ENCODE measurements at places on chromosomes 3 and 15.

- no peak for DNase-seq
Measured at GRCh38 chr15:58165661-58166060, 27.5 kb downstream of the AQP9 start.

- no peak for DNase-seq
Measured at GRCh38 chr3:105542282-105543019, 175.7 kb downstream of the ALCAM start.

DNA sequence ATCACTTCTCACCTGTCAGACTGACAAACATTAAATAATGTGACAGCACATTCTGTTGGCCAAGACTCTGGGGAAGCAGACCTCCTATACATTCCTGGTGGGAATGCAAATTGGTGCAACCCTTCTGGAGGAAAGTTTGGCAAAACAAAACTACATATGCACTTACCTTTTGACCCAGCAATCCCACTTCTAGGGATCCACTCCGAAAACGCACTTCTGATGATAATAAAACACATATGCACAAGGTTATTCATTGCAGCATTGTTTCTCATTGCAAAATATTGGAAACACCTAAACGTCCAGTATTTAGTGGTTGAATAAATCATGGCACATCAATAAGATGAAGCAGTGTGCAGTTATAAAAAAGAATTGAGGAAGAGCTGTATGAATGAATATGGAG is 145.5 kb upstream of the ABHD17C start:
- DNase-seq = no peak

- no peak for DNase-seq
Measured at GRCh38 chr15:45111390-45112142, 2.4 kb downstream of the DUOX2 start.

GRCh38 chr3:120983841-120984240 is 75.8 kb downstream of the STXBP5L start:
- no peak for DNase-seq

DNA sequence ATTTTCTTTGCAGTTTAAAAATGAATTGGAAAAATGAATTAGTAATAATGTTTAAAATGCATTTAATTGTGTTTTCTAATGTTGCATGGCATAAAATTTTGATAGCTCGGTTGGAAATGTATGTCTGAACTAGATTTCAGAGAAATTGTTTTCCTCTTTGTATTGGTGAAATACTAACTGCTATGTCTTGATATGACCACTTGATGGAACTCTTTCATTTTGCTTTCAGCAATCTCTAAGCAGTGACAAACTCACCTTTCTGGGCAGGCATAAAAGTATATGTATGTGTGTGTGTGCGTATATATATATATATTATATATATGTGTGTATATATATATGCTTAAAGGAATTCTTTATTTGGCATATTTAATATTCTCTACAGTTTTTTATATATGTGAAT is 239.3 kb upstream of the ZNF717 start:
- DNase-seq = no peak

- no peak for DNase-seq
Measured at GRCh38 chr3:168362156-168362555, 266.4 kb upstream of the GOLIM4 start.

- no peak for DNase-seq
Measured at GRCh38 chr3:183587336-183587735, 31.8 kb upstream of the KLHL6 start.

- no peak for DNase-seq
Measured at GRCh38 chr3:127067116-127067910, 84.4 kb downstream of the PLXNA1 start.

DNA sequence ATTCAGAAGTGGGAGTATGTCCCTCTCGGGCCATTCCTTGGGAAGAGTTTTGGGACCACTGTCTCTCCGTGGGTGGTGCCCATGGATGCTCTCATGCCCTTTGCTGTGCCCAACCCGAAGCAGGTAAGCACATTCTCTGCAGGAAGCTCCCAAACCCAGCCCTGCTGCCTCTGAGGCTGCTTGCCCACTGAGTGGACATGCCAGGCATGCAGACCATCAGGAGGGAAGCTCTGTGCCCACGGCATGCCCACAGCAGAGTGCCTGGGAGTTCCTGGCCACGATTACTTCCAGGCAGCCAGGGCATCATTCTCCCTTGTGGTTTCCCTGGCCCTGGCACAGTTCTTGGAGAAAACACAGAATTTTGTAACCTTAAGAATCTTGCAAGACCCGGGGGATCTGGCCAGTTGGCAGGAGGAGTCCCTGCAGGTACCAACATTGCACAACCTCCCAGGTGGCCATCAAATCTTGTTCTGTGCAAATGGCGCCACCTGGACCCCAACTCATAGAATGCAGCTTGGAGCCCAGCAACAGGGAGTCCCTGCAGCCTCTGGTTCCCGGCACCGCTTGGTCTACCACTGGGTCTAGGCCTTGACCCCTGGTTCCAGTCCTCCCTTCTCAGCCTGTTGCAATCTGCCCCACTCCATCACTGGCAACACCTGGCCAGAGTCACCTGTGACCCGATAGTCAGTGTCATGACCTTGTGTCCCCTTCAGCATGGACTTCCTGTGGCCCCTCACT is 20.4 kb downstream of the FAH start:
- DNase-seq = peak; percentile 27

- DNase-seq = no peak
Measured at GRCh38 chr3:58341376-58341775, 8.7 kb downstream of the PXK start.

Data from stimulated activated CD8-positive, alpha-beta memory T cell treated with anti-CD3 and anti-CD28 coated beads, Interleukin-2, amount 100 ng/mL, for 1 hour (primary cell).